RCC 7860 (cell line): ENCODE measurements at places on chromosomes 11 and 22.

DNA sequence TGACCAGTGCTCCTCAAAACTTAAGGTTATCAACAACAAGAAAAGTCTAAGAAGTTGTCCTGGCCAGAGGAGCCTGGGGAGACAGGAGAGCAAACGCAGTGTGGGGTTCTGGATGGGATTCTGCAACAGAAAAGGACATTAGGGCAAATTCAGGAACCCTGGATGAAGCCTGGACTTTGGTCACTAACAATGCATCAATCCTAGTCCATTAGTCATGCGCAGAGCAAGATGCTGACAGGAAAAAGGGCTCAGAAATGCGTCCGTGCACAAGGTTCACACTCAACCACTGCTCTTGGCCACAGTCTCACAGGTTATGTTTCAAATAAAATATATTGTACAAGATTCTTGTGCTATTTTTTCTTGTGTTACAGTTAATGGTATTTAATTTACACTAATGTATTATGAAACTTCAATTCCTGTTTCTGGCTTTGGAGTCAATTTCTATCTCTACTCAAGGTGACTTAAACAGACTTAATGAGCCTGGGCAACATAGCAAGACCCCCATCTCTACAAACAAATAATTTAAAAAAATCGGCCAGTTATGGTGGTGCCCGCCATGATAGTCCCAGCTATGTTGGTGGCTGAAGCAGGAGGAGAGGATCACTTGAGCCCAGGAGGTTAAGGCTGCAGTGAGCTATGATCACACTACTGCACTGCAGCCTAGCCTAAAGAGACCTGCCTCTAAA is 13.6 kb downstream of the GNB1L start:
- no peak for DNase-seq

DNA sequence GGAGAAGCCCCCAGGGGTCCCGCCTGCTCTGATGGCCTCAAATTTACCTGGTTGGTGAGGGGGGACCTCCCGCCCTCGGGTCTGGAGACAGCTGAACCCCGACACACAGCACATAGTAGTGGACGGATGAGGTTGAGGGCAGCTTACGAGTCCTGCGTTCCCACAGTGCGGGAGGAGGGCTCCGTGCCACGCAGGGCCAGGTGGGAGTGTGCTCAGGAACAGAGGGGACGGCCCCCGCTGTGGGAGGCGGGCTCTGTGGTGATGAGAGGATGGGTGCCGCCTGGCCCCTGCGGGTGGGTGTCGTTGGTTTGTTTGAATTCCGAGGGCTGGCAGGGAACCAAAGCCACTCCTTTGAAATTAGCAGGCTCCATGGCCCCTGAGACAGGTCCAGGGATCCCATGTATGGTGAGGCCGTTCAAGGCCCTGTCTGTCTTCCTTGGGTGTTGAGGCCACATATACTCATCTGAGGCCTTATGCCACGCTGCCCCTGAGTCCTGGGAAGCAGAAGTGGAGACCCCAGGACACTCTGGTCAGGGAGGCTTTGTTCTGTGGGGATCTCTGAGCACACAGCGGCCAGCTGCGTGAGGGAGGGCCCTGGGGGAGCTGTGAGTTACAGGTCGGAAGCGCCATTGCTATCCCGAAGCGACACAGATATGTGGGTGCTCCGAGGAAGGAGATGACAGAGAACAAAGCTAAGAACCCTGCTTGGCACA is 21.9 kb downstream of the NADSYN1 start:
- no peak for DNase-seq

DNA sequence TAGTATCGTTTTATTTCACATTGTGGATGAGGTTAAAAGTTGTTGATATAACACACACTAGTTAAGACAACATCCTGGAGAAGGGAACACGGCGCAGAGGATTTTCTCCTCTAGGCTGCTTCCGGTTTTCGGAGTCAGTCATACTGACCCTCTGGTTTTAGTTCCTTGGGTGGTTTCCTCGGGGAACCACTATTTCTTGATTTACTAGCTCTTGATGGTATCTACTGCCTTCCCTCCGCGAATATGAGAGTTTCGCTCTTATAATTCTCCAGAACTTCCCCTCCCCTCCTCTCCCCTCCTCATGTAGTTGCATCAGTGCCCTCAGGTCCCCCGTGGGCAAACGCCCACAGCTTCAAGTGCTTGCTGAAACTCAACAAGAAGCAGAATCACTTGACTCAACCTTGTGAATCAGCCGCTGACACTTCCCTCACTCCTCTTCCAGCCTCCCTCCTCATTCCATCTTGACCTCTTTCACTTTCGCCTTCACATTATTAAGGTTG is 15.9 kb upstream of the APOBEC3A start:
- no peak for DNase-seq

GRCh38 chr11:34599406-34599945 is 21.4 kb upstream of the EHF start:
- DNase-seq = peak; percentile 95

GRCh38 chr22:37659066-37659896 is 758 bp downstream of the PDXP start:
- DNase-seq = no peak

DNA sequence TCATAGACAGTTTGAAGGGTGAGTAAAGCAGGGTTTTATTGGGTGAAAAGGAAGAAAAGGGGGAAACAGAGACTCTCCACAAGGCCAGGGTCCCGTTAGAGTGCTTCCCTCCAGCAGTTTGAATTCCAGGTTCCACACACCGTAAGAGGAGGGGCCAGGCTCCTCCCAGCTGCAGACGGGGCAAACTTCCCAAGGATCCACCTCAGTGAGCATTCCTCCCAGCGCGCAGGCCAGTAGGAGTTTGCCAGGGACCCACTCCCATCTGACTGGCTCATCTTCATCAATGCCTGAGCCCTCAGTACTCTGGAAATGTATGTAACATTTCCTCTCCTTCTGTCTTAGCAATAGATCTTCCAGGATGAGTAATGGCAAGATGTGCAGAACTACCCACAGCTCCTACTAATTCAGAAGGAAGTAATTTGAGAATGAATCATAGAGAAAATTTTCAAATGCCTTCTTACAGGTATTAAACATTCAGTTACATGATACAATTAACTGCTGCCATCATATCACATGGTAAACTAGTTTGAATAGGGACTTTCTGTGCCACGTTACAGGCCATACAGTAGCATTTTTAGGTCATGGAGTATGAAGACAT is 34.0 kb upstream of the TRPC6 start:
- DNase-seq = peak; percentile 21

- no peak for DNase-seq
Observed at GRCh38 chr11:58531865-58532341, 24.0 kb upstream of the OR5B21 start.

GRCh38 chr11:69635195-69635594 is 5.8 kb upstream of the CCND1 start:
- DNase-seq = no peak

DNA sequence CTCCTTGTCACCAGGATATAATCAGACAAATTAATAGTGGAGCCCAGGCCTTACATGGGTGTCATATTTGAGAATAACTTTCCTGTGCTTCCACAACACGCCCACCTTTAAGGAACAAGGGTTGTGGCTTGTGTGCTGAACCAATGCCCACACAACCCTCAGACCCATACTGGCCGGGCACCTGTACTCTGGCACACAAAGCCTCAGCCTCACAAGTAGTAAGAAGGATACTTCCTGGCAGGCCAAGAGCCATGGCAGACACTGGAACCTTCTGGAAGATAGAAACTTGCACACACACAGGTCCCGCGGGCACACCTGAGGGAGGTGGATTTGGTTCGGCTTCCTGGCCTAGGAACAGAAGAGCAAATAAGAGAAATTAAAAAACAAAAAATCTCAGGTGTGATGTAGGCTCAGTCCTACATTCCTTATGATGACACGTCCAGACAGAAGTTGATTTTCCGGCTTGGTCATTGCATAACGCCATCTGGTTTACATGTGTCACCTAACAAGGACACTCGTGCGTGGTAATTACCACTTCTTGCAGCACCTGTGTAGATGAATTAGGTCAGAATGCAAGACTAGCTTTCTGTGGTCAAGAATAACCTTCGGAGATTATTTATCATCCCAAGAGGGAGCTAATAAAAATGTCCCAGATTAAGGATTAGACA is 5.8 kb upstream of the BRD1 start:
- no peak for DNase-seq

GRCh38 chr22:37088108-37088605 is 21.4 kb downstream of the TMPRSS6 start:
- DNase-seq = no peak

GRCh38 chr22:22352371-22352999 is 107.9 kb downstream of the VPREB1 start:
- DNase-seq = no peak

DNA sequence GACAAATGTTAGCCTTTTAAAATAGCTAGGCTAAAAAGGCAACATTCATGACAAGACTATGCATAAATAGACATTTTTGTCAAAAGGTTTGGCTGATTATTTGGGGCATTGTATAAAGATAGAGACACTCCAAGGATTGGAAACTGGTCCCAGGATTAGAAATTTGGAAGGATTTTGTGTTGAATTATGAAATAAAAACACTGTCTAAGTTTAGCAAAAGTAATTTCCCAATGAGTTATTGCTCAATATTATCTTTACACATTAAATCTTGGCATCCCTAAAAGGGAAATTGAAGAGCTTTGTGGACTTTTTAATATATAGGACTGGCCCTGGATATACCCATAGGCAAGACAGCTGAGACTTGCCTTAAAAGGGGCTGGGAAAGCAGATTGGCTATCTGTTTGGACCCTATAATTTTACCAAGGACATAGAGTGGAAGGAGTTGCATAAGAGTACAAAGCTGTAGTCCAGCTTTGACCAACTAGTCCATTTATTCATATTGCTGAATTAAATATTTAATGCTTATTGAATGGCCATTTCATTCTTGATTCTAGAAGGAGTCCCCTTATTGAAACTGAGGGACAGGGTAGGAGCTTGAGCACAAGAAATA is 382.7 kb downstream of the METTL15 start:
- no peak for DNase-seq

- peak; percentile 6 for DNase-seq
Observed at GRCh38 chr11:17386331-17387084, 2.0 kb downstream of the KCNJ11 start.

DNA sequence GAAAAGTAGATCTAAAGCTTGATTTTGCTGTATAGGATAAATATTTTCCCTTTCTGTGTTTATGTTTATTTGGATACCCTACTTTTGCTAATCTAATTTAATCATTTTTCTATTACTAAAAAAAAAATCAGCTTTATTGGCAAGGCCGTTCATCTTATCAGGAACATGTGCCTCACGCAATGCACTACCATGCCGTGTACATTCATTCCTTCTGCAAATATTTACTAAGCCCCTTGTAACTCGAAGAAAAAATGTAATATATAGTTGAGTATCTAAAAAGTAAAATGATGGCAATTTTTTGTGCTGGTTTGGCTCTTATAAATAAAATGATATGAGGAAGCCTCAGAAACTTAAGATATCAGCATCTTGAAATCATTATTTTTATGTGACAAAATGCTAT is 8.9 kb downstream of the UVRAG start:
- no peak for DNase-seq

- no peak for DNase-seq
Observed at GRCh38 chr11:103633819-103634590, 402.4 kb upstream of the DDI1 start.

DNA sequence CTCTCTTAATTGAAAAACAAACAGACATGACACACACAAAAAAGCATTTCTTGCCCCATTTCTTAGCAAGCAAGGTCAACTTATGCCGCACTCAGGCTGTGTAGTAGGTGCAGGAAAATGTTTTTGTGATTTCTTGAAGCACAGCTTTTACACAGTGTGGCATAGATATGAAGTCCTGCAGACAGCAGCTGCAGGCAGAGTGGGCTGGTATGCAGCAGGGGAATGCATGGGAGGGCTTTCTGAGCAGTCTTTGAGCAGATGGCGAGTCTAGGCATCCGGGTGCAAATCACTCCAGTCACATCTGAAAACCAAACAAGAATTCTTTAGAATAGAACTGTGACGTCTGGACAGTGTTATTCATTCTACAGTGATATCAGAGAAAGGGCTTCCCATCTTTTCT is 87.5 kb downstream of the BLID start:
- DNase-seq = no peak

DNA sequence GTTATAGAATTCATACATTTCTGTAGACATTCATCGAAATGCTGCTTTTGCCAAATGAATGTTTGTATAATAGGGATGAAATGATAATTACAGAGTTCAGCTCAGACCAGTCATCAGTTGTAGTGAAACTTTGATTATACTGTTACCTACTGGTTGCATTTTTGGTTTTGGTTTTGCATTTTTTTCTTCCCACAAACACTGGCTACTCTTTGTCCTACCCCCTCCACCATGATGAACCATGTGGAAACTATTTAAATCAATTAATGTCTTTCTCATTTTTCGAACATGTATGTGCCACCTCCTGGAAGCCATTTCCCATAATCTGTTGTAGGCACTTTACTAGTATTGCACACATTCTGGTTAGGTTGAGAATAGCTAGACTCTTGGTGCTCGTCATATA is 75.3 kb upstream of the MTNR1B start:
- DNase-seq = no peak

DNA sequence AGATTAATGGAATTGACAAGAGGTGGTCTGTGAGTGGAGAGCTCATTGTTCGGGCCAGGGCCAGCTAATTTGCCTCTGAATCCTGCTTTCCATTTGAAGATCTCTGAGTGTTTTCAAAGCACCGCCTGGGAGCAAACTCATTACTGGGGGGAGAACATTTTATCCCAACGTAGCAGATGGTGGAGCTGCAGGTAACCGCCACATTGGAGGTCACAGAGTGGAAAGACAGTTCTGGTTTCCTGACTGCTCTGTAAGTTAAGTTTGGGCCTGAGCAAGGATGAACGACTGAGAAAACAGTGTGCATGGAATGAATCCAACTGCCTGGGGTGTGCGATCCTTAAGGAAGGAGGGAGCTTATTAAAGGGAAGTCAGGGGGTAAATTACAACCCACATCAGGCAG is 30.5 kb downstream of the LMO2 start:
- no peak for DNase-seq

- no peak for DNase-seq
Observed at GRCh38 chr11:111542606-111543275, 2.2 kb downstream of the LAYN start.

- no peak for DNase-seq
Observed at GRCh38 chr11:10941871-10942270, 84.0 kb upstream of the ZBED5 start.

GRCh38 chr11:75524665-75525432 is 892 bp downstream of the GDPD5 start:
- DNase-seq = peak; percentile 56

- DNase-seq = peak; percentile 50
Observed at GRCh38 chr22:18065256-18065655, 12.5 kb upstream of the PEX26 start.

DNA sequence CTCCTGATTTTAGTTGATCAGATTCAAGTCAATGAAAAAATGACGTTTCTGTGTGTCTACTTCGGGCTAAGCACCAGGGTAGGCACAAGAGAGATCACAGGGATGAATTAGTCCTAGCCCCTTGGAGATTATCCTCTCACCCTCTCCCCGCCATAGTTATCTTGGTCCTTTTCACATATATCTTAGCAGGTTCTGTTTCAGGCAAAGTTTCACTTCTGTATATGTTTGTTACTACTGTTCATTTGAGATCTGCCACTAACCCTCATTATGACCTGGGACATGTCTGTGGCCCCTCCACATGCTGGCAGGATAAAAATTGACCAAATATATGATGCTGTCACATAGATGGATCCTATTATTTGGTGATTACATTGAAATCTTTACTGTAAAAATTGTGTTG is 186.1 kb downstream of the AASDHPPT start:
- DNase-seq = no peak
